CD14-positive monocyte (primary cell): ENCODE measurements at places on chromosomes 5 and 9.

DNA sequence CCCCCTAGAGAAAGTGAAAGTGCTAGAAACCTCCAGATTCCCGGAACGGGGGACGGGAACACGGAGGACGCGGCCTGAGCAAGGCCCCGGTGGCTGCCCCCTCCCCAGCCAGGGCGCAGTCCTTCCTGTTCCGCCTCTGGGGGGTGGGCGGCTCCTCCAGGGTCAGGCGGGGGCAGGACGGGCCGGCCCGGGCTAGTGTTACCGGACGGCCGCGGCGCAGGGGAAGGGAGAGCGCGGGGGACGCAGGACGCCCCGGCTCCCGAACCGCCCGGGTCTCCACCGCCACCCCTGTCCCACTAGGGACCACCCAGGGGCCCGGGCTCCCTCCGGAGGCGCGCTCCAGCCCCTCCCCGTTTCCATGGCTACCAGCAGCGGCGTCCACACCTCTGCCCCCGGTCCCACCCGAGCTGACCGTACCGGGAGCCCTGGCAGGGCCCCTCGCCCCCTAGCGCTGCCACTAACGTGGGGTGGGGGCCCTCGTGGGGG, 579 bp downstream of the SLC12A7 start:
- peak; percentile 46 for DNase-seq

GRCh38 chr5:178786859-178787499, 56.5 kb upstream of the ZNF354A start:
- DNase-seq: no peak

DNA sequence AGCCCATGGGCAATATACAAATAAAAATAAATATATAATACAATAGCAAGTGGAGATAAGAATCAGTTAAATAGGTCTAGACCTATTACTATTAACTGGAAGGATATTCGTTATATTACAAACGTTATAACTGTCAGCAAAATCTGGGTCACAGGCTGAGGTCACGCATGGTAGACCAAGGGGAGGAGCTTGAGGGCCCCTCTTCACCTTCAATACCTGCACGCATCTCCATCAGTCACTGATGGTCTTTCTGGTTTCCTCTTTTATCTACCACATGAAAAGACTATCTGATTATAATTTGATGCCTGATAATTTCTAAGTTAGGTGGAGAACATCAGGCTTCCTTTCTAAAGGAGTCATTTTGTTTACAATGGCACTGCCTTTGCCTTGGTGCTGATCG, 43.2 kb downstream of the MAT2B start:
- DNase-seq: no peak

DNA sequence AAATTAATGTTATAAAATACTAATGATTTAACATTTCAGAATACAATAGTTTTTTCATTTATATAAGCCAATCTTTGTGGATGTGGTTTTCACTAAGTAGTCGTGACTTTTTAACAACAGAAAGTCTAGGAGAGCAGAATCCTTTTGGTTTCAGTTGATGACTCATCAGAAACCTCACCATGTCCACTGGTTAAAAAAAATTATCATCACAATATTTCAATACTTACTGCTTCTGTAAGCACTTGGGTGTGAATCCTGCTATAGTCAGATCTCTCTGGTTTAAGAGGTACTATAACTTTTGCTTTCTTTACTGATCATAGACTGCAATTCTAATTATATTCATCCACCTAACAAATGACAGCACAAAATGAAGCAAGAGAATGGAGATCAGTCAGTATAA, 77.2 kb downstream of the MRPS30 start:
- no peak for DNase-seq

DNA sequence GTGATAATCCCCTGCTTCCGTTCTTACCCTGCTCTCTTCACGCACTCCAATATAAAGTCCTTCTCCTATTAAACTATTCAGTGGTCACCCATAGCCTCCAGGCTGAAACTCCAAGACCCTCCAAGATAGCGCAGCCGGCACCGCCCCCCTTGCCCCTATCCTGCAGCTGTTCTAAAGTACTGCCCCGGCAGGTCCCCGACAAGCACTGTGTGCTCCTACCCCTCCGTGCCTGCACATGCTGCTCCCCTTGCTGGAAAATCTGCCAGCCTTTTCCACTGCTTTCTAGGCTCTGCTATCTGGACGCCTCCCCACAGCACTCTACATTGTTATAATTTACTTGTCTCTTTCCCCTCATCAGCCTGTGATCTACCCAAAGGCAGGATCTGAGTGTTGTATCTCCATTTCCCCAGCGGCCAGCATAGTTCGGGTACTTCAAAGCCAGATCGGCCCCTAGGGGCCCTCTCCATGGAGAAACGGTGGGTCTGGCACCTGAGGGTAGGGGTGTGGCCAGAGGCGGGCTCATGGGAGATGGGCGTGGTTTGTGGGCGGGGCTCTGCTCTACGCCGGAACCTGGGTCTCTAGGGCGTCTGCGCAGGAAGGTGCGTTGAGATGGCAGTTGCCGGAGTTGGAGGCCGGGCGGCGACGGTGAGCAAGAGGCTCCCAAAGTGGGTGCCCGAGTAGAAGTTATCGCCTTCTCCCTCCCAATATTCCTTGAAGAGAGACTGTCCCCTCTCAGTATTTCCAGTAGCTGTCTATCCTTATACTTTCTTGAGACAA, 83.5 kb upstream of the RUSC2 start:
- peak; percentile 3 for DNase-seq

GRCh38 chr5:60959156-60959555, 14.2 kb downstream of the NDUFAF2 start:
- no peak for DNase-seq

GRCh38 chr9:87461256-87461655, 36.4 kb upstream of the DAPK1 start:
- no peak for DNase-seq

GRCh38 chr9:89374176-89374575, 55.9 kb downstream of the SECISBP2 start:
- no peak for DNase-seq

DNA sequence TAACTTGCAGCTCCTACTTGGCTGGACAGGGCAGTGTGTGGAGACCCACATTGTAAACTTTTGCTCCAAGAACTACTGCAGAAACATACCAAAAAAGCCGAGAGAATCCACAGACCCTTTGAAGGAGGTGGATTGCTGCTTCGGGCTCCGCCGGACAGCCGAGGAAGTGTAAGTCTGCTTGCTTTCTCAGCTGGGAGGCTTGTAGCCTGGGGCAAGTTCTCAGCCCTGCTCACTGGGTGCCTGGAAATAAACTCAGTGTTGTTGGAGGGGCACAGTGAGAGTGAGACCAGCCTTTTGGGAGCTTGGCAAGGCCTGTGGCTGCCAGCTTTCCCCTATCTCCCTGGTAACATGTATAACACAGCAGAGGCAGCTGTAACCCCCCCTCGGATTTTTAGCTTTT, 215.6 kb downstream of the SYK start:
- DNase-seq: no peak

DNA sequence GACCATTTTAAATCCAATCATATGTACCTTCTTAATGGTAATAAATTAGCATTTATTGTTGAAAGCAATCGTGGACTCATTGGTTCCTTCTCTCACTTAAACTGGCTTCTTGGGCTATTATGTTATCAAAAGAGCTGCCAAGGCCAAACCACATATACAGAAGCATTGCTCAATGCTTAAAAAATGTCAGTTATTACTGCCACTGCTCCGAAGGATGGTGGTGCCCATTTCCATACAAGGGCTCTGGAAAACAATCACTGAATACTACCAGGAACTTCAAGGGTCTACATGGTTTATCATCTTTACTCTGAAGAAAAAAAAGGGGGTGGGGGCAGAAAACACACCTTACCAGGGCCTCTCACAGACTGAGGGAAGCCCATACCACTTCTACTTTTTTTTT, 104.3 kb downstream of the GNAQ start:
- DNase-seq: no peak

GRCh38 chr9:35538361-35539234, 48.7 kb downstream of the RUSC2 start:
- DNase-seq: peak; percentile 91

DNA sequence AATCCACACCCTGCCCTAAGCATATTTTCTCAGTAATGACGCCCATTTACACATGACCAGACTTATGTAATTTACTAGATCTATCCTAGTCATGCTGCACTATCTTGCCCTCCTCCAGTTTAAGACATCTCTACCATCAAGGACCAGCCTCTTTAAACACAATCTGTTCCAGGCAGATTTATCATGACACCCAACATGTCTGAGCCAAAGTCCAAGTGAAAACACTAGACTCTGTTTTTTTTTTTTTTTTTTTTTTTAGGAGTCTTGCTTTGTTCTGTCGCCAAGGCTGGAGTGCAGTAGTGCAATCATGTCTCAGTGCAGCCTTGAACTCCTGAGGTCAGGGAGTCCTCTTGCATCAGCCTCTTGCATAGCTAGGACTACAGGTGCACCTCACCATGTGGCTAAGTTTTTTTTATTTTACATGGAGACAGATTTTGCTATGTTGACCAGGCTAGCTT, 354.6 kb downstream of the ARRDC3 start:
- DNase-seq: no peak

GRCh38 chr5:56010431-56010830, 15.7 kb upstream of the IL6ST start:
- DNase-seq: no peak

DNA sequence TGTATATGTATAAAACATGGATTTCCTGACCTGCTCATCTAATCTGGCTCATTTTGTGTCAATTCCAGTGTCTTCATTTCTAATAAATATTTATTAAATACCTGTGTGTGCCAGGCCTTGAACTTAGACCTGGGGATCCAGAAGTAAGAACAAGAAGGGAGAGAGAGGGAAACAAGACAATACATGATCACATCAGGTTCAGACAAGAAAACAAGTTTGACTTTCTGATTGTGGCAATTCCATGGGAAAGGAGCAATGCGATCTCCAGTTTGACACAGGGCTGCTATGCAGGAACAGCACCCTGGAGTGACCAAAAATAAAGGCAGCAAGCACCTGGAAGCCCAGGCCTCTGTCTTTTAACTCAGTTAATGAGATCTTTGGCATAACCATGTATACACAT, 198.1 kb upstream of the ACTBL2 start:
- no peak for DNase-seq

DNA sequence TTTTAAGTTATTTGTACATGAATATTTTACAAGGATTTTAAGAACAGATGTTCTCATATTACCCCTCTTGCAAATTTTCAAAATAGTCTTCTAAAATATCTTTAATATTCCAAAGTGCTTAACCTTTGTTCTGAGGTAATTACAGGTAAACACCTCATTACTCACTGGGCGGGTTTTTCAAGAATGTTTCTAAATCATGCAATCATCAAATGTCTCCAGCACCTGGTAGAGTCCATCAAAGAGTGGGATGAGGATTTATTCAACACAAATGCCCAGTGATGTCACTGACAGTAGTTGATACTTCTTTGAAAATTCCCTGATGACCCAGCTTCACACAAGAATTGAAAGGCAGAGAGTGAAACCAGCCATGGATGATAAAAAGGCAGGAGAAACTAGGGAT, 114.4 kb downstream of the SEC61B start:
- no peak for DNase-seq
